ENCODE measurements at places on chromosomes 4 and X.

DNA sequence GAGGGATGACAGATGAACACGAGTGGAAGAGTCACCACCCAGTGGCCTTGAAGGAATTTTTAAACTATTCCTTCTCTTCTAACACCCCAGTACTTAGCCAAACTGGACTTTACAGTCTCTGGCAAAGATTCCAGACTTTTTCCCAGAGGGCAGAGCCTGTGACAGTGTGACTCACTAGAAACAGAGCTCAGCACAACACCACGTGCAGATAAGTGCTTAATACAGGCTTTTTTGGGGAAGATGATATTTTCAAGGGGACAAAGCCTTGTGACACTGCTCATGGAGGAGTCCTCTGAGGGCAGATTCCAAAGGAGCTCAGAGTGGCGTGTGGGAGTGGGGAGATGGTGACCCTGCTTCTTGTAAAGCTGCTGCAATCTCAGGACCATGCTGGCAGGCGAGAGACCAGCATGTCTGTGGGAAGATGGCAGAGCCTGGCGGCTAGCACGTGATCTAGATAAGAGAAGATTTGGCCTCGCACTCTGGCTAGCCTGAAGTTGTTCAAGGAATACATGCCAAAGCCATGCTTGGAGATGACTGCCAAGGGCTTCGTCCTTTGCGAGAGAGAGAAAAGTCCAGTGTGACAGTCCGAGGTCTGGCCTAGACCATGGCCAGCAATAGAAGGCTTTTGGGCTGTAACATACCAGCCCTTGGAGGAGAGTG lies 2.4 kb downstream of the RAB33A start:
- DNase-seq, result peak; percentile 14

GRCh38 chrX:41348551-41348950 lies 14.6 kb downstream of the DDX3X start:
- no peak for DNase-seq

DNA sequence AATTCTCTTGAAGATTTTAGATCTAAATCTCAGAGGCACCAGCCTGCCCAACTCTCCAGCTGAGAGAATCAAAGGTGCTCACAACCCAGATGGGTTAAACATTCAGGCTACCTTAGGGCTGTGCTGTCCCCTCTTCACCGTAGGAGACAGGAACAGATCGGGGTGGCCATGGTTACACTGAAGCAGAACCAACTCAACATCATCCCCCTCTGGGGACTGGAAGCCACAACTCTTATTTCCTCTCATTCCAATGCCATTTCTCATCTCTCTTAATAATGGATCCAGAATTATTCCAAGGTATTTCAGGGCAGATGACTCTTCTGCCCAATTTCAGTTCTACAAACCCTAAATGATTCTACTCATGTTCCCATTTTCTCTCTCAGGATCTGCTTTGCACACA lies 109.7 kb downstream of the NKX6-1 start:
- DNase-seq, result no peak

DNA sequence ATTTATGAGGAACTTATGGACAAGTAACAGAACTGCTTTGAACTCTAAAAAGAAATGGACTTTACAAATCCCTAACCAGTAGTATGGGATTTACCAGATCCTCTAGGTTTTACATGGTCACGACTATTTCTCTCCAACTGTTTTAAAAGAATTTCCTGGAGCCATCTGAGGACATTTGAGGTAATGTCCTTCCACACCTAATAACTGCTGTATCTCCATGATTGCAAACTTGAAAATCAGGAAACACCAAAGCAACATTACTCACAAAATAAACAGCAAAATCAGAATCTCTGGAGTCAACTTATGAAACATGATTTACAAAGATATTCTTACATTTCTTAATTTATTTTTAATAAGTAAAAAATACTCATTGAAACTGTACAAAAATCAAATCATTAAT lies 58.0 kb downstream of the STAP1 start:
- DNase-seq, result no peak

- peak; percentile 66 for DNase-seq
Observed at GRCh38 chr4:118989098-118990080, 100.7 kb downstream of the SYNPO2 start.

DNA sequence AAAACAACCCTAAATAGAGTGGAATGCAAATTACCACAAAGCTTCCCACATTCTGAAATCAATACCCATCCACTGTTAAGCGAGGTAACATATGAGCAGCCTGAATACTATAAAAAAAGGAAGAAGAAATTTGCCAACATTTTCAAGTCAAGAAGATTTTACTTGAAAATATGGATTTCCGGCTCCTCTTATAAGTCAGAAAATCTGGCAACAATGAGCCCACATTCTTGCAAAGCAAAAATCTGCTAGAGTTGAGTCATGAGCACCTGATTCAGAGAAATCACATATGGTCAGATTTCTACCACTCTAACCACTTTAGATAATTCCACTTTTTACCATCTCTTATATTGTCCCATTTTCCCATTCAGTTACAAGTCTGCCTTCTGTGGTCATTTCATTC lies 395.7 kb downstream of the DTHD1 start:
- no peak for DNase-seq

DNA sequence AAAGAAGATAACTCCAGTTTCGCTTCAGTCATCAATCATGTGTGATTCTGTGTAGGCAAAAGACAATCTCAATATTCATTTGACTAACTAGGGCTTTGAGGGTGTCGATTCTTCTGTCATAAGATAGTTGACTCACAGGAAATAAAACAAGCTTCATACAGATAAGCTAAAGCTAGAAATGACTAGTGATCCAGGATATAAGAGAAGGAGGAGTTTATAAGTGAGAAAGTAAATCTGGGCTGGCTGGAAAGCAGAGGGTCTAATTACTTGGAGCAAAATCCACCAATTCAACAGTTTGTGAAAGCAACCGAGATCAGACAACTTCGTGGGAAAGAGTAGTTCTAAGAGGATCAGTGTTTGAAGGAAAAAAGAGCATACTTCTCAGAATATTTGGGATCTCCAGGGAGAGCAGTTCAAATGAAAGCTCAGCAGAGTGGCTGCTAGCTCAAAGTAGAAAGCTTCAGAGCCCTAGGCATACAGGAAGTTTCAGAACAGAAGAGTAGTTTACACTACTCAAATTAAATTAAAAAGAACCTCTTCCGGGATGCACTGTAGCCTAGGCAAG lies 429.3 kb downstream of the INPP4B start:
- DNase-seq, result no peak

DNA sequence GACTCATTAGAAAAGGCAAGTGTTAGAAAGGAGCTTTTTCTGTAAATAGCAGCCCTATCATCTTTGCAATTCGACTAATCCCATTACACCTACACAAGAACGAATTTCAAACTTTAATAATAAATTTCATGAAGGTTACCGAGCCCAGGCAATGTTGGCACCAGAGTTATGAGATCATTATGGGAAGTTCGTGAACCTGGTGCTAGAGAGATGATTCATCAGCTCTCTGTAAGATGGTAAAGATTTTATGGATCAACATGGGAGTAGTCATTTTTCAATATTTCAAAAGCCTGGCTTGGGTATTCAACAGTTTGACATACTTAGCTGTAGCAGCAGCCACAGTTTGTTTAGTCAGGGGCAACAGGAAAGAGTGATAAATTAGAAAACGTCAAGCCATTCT lies 35.8 kb downstream of the AMELX start:
- peak; percentile 23 for DNase-seq

DNA sequence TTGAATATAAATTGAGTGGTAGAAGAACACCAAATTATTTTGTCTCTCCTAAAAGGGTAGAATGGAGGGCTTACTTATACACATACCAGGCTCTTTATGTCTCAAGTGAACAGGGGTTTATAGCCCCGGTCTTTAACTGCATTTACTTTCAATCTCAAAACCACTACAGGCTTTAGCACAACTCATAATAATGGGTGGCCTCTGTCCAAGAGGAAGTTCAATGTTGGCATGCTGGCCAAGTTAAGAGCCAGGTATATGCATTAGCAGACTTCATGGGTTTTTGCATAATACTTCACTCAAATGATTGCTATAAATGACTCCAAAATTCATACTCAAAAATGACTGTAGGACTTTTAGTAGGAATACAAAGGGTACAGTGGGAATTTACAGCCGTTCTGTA lies 118.5 kb upstream of the OTUD4 start:
- DNase-seq, result no peak

- DNase-seq, result no peak
Observed at GRCh38 chr4:136939781-136940180, 592.5 kb downstream of the PCDH18 start.

DNA sequence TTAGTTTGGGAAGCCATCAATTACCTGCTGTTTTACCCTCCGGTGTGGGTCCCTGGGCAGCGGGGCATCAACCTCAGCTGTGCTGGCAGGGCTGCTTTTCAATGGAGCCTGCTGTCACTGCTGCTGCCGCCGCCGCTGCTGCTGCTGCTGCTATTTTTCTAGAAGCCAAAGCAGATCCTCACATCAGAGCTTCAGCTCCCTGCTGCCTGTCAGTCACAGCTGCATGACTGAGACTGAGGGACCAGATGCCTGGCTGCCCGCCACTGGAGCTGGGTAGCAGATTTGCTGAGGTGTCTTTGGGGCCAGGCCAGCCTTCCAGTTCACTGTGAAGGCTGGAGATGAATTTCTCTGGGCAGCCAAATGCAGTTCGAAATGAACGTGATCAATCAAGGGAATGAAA lies 200.3 kb upstream of the NHS start:
- peak; percentile 23 for DNase-seq

- no peak for DNase-seq
Observed at GRCh38 chr4:184280591-184281071, 63.0 kb upstream of the ENPP6 start.

GRCh38 chr4:95506264-95506663 lies 42.5 kb downstream of the UNC5C start:
- DNase-seq, result no peak

GRCh38 chr4:102324730-102325129 lies 20.6 kb downstream of the SLC39A8 start:
- no peak for DNase-seq

GRCh38 chrX:14291666-14292500 lies 237.5 kb upstream of the GLRA2 start:
- no peak for DNase-seq

GRCh38 chrX:24768556-24768955 lies 74.8 kb downstream of the POLA1 start:
- no peak for DNase-seq

DNA sequence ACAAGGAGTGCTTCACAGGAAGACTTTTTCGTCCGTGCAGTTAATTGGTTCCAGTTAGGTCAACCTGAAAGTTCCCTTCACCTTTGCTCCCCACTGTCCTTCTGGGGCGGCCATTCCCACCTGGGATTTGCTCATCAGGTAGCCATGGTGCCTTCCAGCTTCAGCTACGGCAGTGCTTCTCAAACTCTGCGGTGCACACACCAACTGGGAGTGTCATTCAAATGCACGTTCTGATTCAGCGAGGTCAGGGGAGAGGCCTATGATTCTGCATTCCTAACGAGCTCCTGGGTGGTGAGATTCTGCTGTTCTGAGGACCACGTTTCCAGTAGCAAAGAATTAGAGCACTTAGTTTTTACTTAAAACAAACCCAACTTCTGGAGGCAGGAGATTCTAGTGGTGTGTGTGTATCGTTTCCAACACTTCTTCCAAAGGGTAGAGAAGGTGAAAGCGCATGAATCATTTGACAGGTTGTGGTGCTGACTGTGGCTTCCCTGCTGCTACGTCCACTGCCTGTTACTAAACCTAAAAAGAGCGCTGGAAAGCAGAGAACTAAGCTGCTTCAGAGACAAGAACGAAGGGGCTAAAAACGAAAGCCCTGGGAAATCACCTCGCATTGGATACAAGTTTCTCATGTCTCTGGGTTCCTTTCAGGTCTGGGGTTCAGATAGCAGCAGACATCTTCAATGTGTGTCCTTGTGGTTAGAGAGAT lies 4.7 kb upstream of the HELT start:
- DNase-seq, result no peak

DNA sequence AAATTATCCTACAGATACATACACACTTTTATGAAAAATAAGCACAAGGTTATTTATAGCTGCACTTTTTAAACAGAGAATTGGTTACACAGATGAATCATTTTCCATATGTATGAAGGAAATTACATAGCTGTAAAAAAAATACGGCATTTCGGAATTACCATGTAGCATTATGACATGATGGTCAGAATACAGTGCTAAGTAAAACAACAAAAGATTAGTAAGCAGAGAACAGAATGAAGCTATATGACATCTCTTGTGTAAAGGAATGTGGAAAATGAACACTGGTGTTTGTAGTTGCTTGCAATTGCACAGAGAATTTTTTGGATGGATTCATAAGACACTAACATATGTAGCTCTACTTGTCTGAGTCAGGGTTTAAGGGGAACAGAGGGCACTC lies 1222.0 kb upstream of the PRKX start:
- no peak for DNase-seq

- no peak for DNase-seq
Observed at GRCh38 chr4:188106454-188106853, 2.9 kb downstream of the TRIML2 start.

DNA sequence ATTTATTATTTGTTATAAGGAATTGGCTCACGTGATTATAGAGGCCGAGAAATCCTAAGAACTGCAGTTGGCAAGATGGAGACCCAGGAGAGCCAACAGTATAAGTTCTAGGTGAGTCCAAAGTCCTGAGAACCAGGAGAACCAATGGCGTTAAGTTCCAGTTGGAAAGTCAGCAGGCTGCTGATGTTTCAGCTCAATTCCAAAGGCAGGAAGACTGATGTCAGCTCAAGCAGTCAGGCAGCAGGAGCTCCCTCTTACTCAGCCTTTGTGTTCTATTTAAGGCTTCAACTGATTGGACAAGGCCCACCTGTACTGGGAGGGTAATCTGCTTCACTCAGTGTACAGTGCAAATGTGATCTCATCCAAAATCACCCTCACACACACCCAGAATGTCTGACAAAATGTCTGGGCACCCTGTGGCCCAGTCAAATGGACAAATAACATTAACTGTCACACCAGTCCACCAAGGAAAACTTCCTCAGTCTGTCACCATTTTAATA lies 30.8 kb upstream of the TBL1X start:
- DNase-seq, result no peak

DNA sequence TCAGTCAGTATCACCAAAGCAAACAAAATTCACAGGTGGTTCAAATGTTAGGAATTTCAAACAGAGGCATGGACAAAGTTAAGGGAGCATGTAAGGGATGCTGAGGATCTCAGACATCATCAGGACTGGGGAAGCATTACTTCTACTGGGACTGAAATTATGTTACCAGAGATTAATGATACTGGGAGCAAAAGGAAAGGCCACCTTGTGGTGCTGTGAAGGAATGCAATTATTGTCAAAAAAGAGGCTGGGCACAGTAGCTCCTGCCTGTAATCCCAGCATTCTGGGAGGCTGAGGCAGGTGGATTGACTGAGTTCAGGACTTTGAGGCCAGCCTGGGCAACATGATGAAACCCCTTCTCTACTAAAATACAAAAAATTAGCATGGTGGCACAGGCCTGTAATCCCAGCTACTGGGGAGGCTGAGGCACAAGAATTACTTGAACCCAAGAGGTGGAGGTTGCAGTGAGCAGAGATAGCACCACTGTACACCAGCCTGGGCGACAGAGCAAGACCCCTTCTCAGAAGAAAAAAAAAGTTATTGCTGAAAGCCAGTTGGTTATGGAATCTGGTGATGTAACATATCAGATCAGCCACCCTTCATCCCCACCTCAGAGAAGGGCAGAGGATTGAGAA lies 954.3 kb downstream of the PCDH7 start:
- DNase-seq, result no peak

- no peak for DNase-seq
Observed at GRCh38 chr4:124331781-124332180, 380.8 kb downstream of the ANKRD50 start.

- no peak for DNase-seq
Observed at GRCh38 chr4:8235224-8235623, 34.3 kb upstream of the HTRA3 start.

GRCh38 chrX:19875050-19875431 lies 12.4 kb downstream of the SH3KBP1 start:
- DNase-seq, result peak; percentile 29

- DNase-seq, result no peak
Observed at GRCh38 chr4:68724426-68724825, 54.0 kb upstream of the UGT2B15 start.
